ENCODE measurements at places on chromosomes 12 and 14.
A peak's percentile ranks its signal among the peaks of the same experiment; 100 is the strongest.

DNA sequence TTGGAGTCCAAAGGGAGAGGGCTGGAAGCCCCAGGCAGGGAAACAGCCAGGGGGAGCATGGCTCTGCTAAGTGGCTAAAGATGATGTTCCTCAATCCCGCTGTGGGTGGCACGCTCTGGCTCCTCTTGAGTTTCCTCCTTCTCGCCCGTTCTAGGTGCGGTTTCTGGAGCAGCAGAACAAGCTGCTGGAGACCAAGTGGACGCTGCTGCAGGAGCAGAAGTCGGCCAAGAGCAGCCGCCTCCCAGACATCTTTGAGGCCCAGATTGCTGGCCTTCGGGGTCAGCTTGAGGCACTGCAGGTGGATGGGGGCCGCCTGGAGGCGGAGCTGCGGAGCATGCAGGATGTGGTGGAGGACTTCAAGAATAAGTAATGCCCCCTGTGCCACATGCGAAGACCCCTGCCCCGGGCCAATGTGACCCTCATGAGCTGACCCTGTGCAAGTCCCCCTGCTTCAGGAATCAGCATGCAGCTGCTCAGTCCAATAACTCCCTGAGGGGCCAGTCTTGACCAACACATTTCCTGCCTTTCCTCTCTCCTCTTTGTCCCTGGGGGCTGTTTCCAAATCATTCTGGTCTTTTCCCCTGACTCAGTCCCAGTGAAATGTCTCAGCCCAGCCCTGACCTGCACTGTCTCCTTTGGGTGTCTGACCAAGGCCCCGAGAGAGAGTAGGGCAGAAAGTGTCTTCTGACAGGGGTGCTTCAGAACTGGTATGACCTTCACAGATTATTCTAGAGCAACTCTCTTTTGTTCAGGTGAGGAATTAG, 2.1 kb downstream of the KRT7 start:
- no peak for DNase-seq

DNA sequence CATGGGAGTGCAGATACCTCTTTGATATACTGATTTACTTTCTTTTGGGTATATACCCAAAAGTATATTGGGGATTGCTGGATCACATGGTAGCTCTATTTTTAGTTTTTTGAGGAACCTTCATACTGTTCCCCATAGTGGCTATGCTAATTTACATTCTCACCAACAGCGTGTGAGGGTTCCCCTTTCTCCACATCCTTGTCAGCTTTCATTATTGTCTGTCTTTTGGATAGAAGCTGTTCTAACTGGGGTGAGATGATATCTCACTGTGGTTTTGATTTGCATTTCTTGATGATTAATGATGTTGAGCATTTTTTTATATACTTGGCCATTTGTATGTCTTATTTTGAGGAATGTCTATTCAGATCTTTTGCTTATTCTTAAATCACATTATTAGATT, 44.1 kb upstream of the JDP2 start:
- no peak for DNase-seq

- no peak for DNase-seq
These were observed 974 bp upstream of the TNS2 start for GRCh38 chr12:53048780-53049401.

- DNase-seq = no peak
These were observed 9.2 kb upstream of the SIVA1 start for GRCh38 chr14:104743461-104744380.

DNA sequence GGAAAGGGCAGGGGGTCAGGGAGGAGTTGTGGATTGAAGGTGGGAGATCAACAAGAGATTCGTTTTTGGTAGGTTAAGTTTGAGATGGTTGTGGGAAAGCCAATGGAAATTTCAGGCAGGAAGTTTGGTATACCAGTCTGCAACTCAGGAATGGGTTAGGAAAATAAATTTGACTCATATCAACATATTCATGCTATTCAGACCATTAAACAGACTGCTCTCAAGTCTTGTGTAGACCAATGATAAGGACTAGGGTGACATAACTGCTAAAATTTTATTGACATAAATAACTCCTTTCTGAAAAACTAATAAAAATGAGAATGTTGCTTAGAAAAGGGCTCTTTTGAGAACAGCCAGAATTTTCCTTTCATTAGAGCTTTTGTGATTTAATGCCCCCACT, 60.0 kb downstream of the PLEKHA5 start:
- DNase-seq = no peak

DNA sequence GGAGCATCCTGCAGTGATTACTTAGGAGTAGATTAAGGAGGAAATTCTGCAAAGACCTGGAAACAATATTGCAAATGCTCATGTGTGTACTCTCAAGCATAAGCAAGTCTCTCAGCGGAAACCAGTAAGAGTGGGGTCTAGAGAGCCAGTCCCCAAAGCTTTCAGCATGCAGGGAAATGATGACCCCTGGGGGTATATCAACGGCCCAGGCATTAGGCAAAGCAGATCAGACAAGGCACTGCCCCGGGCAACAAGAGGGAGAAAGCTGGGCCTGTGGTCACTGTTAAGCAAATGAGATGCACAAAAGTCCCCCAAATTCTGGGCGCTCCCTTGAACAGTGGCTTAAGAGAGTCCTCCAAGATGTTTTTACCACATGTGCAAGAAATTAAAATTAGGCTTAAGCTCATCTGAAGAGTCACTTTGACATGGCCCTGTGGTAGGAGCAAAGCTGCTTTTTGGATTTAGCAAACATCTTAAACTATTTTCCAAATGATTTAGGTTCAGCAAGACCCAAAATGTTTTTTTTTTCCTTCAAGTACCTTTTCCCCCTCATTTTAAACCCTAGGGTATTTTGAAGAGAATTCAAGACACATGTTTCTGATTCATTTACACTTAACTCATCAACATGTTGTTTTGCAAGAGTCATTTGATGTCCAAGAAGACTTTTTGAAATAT, 457.1 kb upstream of the TBX3 start:
- DNase-seq = no peak

- no peak for DNase-seq
These were observed 688.0 kb downstream of the VRK1 start for GRCh38 chr14:97485201-97485600.

DNA sequence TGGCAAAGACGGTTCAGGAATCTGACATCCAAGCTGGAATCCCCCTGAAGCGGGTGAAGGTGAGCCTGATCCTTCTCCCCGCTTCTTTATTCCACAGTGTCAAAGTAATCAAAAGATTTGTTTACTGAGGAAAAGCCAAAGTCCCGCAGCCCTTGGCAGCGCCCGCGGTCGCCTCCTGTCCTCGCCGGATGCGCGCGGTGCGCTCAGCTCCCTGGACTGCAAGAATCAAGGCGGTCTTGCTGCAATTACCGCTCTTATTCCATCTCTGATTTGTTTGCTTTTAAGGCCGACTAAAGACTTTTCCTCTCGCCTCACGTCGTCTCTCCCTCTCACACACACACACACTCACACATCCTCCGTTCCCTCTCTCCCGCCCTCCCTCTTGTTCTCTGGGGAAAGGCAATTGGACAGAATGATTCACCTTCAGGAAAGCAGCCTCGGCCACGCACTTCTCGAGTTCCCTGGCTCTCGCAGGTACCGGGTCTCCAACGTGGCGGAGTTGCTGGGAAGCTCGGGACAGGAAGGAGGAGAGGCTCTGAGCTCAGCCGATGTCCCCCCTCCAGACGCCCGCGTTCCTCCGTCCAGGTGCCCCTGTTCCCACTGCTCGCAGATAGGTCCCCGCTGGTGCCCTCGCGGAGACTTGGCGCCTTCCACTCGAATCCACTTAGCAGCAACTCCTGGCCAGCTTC, 68.6 kb upstream of the USP15 start:
- no peak for DNase-seq

DNA sequence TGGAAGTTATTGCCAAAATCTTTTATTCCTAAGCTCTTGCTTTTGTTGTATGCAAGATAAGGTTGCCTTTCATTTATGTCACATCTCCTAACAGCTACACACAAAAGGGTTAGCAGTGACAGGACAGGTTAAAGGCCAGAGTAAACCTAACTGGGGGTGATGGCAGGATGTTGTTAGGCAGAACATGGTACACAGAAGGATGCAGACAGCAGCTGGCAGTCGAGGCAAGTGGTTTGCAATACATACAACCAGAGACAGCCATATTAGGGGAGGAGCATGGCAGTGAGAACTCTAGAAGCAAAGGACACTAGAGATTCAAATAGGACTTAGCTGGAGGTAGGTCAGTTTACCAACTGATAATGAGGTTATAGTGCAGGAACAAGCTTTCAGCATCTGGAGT, 2.7 kb upstream of the ABCD2 start:
- no peak for DNase-seq

GRCh38 chr12:82708061-82708879, 21.6 kb downstream of the TMTC2 start:
- DNase-seq = no peak

DNA sequence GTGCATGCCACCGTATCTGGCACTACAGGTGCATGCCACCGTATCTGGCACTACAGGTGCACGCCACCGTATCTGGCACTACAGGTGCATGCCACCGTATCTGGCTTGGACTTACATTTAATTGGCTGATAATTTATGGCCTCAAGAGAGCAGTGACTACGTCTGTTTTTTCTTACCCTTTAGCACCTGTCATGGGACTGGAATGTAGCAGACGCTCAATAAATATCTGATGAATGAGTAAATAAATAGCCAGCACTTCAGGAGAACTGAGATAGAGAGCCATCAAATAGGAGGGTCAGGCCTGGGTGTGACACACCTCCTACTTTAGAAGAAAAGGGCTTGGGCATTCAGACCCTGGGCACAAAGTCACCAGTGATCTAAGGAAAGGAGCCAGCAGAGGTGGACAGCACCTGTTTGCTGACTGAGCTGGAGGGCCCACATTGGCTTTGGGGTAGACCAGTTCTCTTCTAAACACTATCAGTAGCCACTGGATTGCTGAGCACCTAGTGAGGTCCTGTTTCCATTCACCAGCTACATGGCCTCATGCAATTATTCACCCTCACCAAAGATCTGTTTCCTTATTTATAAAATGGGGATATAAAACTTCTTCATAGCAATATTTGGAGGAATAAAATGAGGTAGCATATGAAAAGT, 50.1 kb downstream of the RFX4 start:
- DNase-seq = no peak

- DNase-seq = peak; percentile 64
These were observed 81.6 kb upstream of the SCAF11 start for GRCh38 chr12:46071769-46072624.

- no peak for DNase-seq
These were observed 5.7 kb downstream of the BEGAIN start for GRCh38 chr14:100581228-100582145.

GRCh38 chr14:73889376-73889775, 2.7 kb downstream of the ZNF410 start:
- no peak for DNase-seq

GRCh38 chr14:99348816-99349614, 77.0 kb upstream of the BCL11B start:
- DNase-seq = no peak

DNA sequence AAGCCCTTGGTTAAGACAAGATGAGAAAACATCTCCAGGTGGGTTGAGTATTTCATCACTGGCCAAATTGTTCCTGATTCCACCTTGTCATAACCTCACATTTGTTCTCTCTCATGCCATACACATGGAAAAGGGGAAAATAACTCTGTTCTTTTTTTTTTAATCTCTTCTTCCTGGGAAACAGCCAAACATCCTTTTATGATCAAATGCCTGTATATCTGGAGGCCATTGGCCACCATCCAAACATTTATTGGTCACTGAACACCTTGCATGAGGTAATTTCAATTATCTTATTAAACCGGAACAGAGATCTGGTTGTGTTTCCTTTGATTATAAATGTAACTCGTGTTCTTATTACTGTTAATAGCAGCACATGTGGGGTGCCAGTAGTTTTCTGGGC, 469.6 kb downstream of the NPAS3 start:
- DNase-seq = no peak

GRCh38 chr14:68466491-68466977, 326.3 kb downstream of the ZFP36L1 start:
- DNase-seq = no peak

GRCh38 chr12:31922341-31923062, 36.7 kb upstream of the RESF1 start:
- DNase-seq = no peak

GRCh38 chr12:72282721-72283120, 10.6 kb downstream of the TRHDE start:
- no peak for DNase-seq

GRCh38 chr12:22712083-22712482, 87.1 kb downstream of the ETNK1 start:
- DNase-seq = no peak

DNA sequence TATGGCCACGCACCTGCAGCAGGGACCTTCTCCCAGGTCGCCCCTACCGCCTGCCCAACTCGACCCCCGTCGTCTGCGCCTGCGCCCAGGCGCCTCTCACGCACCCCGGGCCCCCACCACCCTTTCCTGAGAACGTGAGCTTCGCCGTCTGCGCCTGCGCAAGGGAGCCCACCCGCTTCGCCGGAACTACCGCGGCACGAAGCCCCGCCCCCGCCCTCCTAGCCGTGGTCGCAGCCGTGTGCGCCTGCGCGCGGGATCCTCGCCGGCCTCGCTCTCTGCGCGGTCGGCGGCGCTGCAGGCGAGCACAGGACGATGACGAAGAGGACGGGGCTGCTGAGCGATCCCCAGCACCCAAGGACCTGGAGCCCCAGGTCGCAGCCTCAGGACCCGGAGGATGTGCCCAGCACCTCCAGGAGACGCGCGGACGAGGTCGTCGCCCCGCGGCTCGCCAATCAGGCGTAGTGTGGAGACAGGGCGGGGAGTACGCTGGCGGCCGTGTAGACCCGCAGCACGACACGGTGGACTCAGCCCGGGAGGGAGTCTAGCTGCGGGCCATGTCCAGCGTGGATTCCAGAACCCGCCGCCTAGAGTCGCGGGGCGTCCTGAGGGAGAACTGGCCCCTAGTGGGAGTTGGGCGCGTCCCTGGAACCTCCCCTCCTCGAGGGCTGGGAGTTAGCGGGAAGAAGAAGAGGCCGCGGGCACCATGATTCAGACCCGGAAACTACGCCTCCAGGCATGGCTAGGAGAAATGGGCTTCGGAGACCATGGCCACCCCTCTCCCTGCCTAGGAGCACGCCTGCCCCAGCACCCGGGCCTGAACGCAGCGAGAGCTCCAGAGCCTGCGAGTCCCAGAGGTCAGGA, 1120.8 kb upstream of the TMEM132C start:
- peak; percentile 77 for DNase-seq

DNA sequence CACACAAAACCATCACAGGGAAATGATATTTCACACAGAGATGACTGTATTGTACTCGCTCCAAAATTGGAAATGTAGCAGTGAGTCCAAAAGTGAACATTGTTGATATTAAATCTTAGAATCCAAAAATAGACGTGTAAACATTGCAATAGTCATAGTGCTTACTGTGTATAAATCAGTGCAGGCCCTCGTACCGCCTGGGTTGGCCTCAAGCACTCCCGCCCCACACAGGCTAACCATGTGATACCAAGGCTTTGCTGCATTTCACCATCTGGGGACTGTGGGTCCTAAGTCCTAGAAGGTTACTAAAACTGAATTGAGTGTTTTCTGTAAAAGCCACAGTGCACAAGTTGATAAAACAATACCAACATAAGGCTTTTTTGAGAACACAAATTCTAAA, 107.3 kb downstream of the PPP2R5E start:
- no peak for DNase-seq

GRCh38 chr12:25004447-25004846, 55.5 kb upstream of the BCAT1 start:
- DNase-seq = no peak

GRCh38 chr12:52032446-52032803, 18.8 kb upstream of the NR4A1 start:
- no peak for DNase-seq

Data from CD4-positive, alpha-beta T cell treated with Interleukin-1 beta for 1 hour (primary cell).